ENCODE measurements at places on chromosomes 7 and 10.

DNA sequence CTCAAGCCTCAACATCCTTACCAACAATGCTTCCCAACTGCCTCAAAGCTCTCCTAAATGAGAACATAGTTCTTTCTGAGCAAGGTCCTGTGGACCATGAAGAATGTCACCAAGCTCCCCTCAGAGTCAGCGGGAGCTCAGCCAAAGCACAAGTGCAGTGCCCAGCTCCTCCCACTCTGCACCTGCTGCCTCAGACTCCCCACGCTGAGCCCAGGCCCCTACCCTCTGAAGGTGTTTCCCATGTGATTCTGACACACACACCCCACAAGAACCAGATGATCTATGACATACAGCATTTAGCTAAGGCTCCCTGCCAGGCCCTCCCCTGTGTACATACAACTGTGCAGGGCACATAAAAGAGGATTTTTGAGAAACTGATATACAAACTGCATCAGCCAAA lies 19.2 kb downstream of the ERCC6 start:
- no peak for DNase-seq

DNA sequence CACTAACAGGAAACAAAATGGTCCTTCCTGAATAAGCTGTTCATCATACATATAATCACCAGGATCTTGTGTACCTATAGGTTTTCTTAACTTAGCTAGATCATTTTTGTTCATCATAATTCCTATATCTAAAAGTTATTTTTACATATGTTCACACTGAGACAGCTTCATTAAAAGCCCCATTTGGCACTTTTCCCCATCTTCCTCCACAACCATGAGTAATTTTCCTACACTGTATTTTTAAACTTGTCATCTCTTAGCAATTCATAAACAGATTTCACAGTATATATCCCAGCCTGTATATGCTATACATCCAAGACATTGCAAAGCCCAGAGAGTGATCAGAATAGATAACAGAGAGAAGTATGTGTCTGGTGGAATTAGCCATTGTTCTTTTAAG lies 28.3 kb downstream of the ZNF365 start:
- DNase-seq = no peak

DNA sequence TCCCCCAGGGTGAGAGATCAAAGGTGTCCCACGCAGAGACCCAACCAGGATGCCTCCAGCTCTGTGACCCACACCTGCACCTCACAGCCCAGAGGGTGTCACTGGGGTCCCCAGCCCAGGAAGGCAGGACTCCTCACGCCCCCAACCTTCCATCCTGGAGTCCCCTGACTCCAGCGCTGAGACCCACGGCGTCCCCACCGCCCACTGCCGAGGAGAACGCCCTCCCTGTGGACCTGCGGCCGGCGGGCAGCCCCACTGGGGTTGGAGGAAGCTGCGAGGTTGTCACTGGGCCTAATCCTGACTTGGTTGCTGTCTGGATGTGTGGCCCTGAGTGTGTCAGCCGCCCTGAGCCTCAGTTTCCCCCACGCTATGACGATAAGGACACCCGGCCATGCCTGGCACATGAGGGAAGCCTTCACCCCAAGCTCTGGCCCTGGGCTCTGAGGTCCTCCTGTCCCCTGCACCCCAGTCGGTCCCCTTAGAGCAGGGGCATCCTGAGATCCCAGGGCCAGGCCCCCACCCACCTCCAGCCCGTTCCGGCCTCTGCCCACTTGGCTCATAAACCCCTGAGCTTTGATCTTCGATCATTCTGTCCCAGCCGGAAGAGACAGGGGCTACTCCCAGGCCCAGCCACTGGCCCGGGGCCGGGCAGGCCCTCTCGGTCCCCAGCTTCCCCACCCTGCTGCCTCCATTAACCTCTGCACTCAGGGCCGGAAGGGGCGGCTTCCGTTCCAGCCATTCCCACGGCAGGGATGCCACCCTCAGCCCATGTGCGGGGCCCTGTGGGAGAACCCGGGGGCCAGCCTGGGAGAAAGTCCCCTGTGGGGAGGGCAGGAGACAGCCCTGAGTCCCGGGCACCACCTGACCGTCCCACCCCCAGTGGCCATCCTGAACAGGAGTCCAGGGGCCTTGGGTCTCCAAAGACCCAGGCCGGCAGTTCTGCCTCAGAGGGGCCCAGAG lies 113.2 kb downstream of the MICALL2 start:
- DNase-seq = no peak

- DNase-seq = no peak
These were observed 59.8 kb upstream of the MAGI2 start for GRCh38 chr7:79513261-79513660.

- DNase-seq = no peak
These were observed 6.0 kb downstream of the SRGN start for GRCh38 chr10:69093933-69094332.

DNA sequence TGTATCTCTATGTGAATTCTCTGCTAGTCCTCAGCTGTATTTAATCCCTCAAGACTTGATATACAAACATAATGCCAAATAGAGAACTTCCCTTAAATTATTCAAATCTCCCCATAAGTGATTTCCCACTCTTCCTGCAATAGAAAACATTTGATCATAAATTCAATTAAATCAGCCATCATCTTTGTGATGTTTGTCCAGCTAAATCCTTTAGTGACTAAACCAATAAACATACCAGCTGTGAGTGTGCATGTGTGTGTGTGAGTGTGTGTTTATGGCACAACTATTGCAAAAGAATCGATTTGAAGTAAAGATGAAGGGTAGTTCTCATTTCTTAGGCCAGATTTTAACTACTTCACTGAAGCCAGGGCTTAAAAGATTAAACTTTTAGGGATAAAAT lies 175.5 kb upstream of the FZD1 start:
- DNase-seq = no peak

DNA sequence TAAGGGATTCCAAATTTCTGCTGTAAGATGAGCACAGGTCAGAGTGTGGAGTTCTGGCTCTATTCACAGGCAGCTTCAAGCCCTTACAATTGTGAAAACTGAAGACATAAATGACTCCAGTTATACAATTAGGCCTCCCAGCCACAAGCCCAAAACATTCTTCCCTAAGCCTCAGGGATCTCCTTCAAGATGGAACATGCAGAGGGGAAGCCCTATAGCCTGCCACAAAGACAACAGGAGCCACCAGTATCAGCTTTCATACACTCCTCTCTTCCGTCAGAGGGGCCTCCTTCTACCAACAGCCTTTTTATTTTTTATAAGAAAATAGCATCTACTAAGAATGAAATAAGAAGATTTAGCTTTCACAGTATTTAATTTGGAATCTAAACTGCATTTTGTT lies 46.5 kb downstream of the DLD start:
- no peak for DNase-seq

GRCh38 chr10:127987467-127988380 lies 80.8 kb downstream of the PTPRE start:
- DNase-seq = no peak

Data from GM13976 (cell line).